A549 treated with dexamethasone at 1 μM for 4 hours (cell line): ENCODE measurements at places on chromosomes 6 and 20. TPM values are rescaled to one million over a fixed set of nuclear protein-coding genes. Genes with fewer than 3 reads are reported as not detected.

The ERVFRD-1 gene
- not detected in 5 replicates for total RNA-seq

The MTHFD1L gene
- 37.0 to 49.6 TPM (median 40.7 TPM) in 5 replicates for total RNA-seq

The IP6K3 gene
- 1.7 to 2.4 TPM (median 2.0 TPM) in 5 replicates for total RNA-seq

The EPHA7 gene
- 0.07 to 0.14 TPM (median 0.11 TPM) in 5 replicates for total RNA-seq

The C20orf141 gene
- total RNA-seq = 0.33 to 0.43 TPM (median 0.39 TPM) in 3 of 5 replicates, not detected in the others

The HM13 gene
- total RNA-seq = 199 to 270 TPM (median 250 TPM) in 5 replicates

The CRISP2 gene
- total RNA-seq = not detected in 5 replicates

The PTGIS gene
- total RNA-seq = 0.02 to 0.07 TPM (median 0.06 TPM) in 3 of 5 replicates, not detected in the others
